ENCODE measurements at places on chromosomes 7 and 10.

DNA sequence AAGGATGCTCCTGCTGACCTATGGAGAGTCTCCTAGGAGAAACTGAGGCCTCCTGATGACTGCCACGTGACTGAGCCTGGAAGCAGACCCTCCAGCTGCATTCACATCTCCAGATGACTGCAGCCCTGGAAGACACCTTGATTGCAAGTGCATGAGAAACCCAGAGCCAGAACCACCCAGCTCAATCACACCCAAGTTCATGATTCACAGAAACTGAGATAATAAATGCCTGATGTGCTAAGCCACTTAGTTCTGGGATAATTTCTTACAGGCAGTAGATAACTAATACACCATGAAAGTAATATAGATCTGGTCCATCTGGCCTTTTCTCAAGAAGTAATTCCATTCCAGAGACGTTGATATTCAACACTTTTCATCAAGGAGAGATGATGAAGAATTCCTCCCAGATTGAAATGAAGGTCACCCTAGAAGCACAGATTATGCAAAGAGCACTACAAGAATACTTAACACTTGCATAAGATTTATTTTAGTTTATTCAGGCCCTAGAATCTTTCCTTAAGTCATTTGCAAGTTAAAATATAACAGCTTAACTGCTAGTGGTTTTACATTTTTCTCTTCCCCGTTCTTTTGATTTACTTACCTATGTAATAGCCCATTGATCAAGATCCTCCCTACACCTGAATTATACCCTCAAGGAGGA is 208.2 kb upstream of the INHBA start:
- no peak for DNase-seq

DNA sequence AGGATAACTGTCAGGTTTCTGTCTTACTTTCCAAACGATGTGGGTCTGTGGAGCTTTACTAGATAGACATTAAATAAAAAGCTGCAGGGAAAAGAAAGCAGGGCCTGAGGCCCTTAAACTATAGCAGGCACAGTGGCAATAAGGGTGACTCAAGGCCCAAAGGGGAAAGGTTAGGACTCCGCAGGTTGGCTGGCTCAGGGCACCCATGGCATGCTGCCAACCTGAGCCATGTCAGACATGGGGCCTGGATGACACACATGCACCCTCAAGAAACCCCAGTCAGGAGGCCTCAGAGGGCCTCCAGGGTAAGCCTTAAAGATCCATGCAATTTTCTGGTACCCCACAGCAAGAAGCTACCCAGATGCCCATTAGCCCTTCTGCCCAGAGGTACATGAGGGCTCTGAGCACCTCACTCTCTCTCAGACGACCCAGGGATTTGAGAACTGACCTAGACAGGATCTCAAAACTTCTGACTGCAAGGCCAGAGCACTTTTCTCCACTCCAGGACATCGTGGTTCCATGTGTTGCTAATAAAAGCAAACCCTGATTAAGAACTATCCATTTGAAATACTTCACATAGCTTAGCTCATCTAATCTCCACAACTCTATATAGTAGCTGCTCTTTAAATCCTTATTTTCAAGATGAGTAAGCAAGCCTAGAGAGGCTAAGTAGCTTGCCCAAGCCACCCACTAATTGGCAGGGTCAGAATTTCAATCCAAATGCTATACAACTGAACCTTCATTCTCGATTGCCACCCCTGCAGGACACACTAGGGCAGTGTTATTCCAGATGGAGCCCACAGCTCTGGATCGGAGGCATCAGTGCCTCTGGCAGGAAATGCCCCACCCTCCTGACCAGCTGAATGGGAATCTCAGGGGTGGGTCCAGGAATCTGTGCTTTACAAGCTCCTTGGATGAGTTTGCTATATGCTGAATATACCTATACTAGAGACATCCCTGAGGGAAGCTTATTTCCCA is 132.5 kb upstream of the EFCAB10 start:
- no peak for DNase-seq

GRCh38 chr7:92158660-92159575 is 20.0 kb downstream of the LRRD1 start:
- DNase-seq = no peak

GRCh38 chr7:132075515-132075914 is 500.8 kb downstream of the PLXNA4 start:
- DNase-seq = no peak

- no peak for DNase-seq
Measured at GRCh38 chr10:89255793-89256192, 4.2 kb upstream of the LIPA start.

DNA sequence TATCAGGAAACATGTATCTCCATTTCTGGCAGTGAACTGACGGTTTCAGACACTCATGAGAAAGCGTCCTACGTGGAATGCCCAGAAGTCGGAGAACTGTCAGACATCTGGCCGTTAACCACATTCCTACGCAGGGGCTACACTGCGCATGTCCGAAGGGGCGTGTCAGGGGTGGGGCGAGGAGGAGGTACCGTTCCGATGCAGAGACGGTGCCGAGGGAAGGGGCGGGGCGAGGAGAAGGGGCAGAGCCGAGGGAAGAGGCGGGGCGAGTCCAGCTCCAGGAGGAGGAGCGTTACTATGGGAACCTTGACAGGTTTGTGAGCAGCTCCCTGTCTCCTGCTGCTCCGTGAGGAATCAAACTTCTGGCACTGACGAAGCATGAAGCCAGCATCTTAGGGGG is 366.9 kb upstream of the NUPR2 start:
- no peak for DNase-seq

DNA sequence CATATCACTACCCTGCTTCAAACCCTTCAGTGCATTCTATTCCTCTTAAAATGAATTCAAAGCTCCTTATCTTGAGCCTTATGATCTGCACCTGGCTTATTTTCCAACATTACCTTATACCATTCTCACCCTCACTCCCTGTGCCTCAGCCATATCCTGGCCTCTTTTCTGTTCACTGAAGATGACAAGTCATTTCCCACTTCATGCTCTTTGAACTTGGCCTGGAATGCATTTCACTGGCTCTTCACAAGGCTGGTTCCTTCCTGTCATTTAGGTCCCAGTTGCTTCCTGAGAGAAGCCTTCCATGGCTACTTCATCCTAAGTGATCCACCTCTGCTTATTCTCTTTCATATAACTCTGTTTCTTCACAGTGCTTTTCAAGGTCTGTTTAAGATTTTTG is 3.2 kb upstream of the LIPF start:
- DNase-seq = no peak

GRCh38 chr10:97321032-97321803 is 2.1 kb downstream of the FRAT1 start:
- DNase-seq = peak; percentile 24

- DNase-seq = no peak
Measured at GRCh38 chr7:5703572-5704533, 77.6 kb downstream of the RNF216 start.

DNA sequence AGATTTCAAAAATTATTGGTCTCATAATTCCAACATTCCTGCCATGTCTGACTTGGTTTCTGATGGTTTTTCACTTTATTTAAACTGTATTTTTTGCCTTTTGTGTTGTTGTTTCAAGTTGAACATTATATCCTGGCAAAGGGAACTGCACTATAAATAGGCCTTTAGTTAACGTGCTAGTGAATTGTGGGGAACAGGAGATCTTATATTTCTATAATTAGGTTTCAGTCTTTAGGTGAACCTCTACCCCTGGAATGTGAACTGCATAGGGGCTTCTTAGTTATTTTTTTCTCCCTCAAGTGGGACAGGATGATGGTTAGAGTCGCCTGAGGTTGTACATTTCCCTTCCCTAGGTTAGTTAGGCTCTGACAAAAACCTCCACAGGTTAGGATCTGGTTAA is 128.6 kb downstream of the MLLT10 start:
- no peak for DNase-seq

DNA sequence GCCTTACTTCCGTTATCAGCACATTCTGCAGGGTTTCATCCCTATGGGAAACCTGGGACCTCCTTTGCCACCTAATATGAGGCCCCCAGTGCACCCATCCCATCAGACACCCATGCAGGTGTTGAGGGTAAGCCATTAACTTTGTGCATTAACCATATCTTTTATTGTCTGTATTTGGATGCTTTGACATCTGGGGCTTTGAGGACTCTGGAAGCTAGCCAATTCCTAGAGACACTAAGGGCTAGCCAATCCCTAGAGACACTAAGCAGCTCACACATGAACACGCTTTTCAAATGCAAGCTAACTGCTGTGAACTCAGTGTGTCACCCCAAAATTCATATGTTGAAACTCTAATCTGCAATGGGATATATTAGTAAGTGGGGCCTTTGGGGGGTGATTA is 272.5 kb upstream of the COBL start:
- peak; percentile 95 for DNase-seq

- no peak for DNase-seq
Measured at GRCh38 chr7:129265328-129265727, 40.5 kb downstream of the AHCYL2 start.

- DNase-seq = no peak
Measured at GRCh38 chr7:120933475-120933874, 17.1 kb upstream of the ING3 start.

- no peak for DNase-seq
Measured at GRCh38 chr7:103574576-103574975, 128.6 kb upstream of the SLC26A5 start.

DNA sequence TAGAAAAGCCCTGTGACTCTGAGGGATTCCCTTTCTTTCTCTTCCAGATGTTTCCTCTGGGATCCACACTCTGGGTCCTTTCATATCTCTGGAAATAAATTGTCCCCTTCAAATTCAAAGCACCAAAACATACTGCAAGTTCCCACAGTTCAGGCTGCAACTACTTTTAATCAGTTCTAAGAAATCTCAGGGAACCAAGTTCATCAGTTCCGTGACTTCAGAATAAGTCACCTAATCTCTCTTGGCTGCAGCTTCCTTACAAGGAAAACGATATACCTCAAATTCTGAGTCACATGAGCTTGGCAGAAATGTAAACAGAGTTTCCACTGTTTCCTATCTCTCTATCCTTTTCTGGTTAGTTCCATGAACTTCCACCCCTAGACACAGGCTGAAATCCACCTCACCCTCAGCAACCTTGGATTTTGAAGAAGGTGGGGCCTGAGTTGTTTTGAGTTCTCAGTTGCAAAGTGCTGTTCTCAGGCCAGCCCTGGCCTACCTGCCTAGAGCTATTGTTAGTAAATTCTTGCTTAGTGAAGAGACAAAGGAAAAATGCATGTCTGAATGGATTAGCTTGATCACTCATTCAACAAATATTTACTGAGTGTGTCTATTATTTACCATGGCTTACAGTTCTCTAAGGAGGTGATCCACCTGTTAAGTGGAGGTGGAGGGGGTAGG is 59.3 kb upstream of the IL6 start:
- no peak for DNase-seq

Measured in NCI-H524 (cell line).